ENCODE measurements at places on chromosomes 4 and X.

- H3K27ac ChIP-seq = no peak overlapping the region
- H3K27me3 ChIP-seq = no peaks in the 10 kb centered on the region
- H3K4me1 ChIP-seq = no peaks in the 10 kb centered on the region
- no peaks in the 10 kb centered on the region for H3K36me3 ChIP-seq
- H3K4me3 ChIP-seq = no peak overlapping the region
- no peak for DNase-seq
These were observed 645.7 kb downstream of the TLL1 start for GRCh38 chr4:166518776-166519175.

DNA sequence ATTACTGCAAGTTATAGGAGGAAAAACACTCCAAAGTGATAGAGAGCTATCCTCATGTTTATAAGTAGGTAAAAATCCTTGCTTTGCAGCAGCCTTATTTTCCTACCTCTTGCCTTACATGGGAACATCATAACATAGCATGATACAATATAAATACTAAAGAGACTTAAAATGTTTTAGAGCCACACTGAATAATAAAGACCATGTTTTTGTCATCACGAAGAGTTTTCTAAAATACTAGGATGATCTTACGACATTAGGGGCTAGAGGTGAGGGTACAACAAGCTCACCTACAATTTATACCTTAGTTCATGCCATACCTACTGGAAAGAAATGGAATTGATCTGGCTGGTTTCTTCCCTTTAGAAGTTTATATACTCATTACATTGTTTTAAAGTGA lies 184.8 kb downstream of the FBXW7 start:
- no peaks in the 10 kb centered on the region for H3K27me3 ChIP-seq
- no peak overlapping the region for H3K27ac ChIP-seq
- no peaks in the 10 kb centered on the region for H3K36me3 ChIP-seq
- H3K4me3 ChIP-seq = peak overlapping the region; percentile 86

- H3K27ac ChIP-seq = no peak overlapping the region
- no peak overlapping the region for H3K4me3 ChIP-seq
- peaks cover 15% of the 10 kb centered on the region for H3K27me3 ChIP-seq
- H3K36me3 ChIP-seq = no peaks in the 10 kb centered on the region
- H3K4me1 ChIP-seq = peaks cover 2% of the 10 kb centered on the region
These were observed 146.6 kb downstream of the AASDH start for GRCh38 chr4:56240554-56241174.

DNA sequence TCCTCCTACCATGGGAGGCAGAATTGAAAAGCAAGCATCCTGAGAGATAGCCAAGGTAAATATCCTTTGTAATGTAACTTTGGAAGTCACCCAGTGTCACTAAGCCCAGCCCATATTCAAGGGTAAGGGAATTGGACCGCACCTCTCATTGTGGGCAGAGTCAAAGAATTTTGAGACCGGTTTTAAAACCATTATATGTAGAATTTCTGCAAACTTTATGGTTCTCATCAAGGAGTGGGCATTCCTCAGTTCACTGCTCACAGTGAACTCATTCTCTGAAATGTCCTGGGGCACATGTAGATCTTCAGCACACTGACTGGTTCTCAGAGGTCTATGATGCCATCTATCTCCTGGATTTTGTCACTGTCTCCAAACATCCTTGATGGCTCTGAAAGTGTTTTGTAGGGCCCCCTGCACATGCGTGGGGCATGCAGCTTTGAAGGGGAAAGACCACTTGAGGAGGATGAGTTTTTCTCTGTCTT lies 35.3 kb upstream of the CHRNA9 start:
- DNase-seq = no peak
- H3K4me3 ChIP-seq = no peak overlapping the region
- no peak overlapping the region for H3K27ac ChIP-seq
- no peaks in the 10 kb centered on the region for H3K36me3 ChIP-seq
- H3K4me1 ChIP-seq = no peaks in the 10 kb centered on the region

DNA sequence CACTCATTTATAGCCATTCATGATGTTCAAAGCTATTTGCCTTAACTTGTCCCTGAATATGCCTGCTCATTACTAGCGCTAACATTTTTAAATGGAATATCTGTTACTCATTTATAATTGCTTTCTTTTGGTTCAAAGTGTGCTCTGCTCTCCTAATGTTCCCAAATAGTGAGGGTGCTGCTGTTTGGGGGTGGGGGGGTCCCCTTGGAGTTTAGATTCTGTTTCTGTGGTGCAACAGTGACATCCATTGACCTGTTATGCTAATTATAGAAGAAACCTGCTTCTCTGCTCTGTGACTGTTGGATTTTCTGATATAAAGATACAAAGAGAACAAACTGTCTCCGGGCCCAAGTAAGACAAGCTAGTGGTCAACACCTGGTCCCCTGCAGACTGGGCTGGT lies 222.4 kb downstream of the SHROOM3 start:
- no peaks in the 10 kb centered on the region for H3K27me3 ChIP-seq
- peaks cover 12% of the 10 kb centered on the region for H3K4me1 ChIP-seq
- H3K36me3 ChIP-seq = no peaks in the 10 kb centered on the region
- no peak overlapping the region for H3K4me3 ChIP-seq
- DNase-seq = no peak
- peak overlapping the region; percentile 51 for H3K27ac ChIP-seq

GRCh38 chrX:79371640-79372039 lies 4.5 kb upstream of the ITM2A start:
- no peak for DNase-seq
- no peak overlapping the region for H3K4me3 ChIP-seq
- no peak overlapping the region for H3K27ac ChIP-seq
- H3K36me3 ChIP-seq = no peaks in the 10 kb centered on the region
- peaks cover 4% of the 10 kb centered on the region for H3K4me1 ChIP-seq

DNA sequence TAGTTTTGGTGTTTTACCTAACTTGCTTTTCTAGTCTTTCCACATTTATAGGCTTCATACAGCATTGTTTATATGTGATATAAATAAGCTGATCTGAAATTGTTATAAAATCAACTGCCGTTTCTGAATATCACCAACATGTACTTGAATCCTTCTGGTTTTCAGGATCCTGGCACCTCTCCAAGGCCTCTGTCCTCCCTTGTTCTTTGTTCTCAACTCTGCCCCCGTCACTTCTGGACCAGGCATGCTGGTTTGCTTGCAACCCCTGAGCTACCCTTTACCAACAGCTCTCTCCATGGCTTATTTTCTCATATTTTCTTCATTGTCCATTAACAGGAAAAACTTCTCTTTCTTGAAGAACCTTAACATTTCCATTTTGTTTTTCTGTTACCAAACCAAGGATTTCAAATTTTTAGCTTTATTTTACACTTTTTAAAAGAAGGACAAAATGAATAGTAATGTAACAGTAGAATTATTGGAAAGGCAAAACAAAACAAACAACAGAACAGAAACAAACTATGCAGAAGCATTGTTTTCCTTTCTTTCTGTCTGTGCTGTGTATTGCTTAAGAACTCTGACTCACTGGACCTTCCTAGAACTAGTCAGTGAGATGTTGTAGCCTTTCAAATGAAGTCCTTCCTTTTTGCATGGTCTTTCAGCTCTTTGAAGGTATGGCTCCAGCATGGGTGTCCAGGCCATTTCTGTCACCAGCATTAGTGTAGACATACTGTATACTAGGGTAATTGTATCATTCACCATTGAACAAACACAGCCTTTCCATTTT lies 44.8 kb downstream of the BANK1 start:
- no peaks in the 10 kb centered on the region for H3K4me1 ChIP-seq
- DNase-seq = peak; percentile 75
- H3K27ac ChIP-seq = no peak overlapping the region
- H3K27me3 ChIP-seq = no peaks in the 10 kb centered on the region

DNA sequence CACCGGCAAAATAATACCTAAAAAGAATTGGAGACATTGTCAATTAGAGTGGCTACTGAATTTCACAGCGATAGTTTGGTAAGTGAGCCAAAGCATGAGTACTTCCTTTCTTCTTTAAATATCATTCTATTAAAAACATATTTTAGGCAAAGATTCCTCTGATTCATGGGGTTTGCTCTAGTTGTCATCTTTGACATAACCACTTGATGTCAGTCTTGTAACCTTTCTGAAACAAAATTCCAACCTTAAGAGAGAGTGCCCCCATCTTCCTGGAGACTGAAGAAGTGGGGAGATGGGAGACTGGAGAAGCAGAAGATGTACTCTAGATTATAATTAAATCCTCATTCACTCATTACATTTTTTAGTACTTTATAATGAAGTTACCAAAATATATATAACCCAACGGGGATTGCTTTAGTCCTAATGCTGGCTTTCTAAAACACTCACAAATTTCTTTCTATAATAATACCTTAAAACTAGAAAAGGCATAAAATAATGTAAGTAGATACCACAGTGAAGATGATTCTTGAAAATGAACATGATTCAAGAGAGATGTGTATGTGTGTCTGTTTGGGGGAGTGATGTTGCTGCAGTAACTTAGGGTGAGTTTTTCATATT lies 96.4 kb downstream of the EMCN start:
- H3K27me3 ChIP-seq = no peaks in the 10 kb centered on the region
- no peak overlapping the region for H3K4me3 ChIP-seq
- no peaks in the 10 kb centered on the region for H3K36me3 ChIP-seq
- DNase-seq = peak; percentile 50
- no peak overlapping the region for H3K27ac ChIP-seq
